Vagina (tissue), 2 donors: ENCODE measurements at places on chromosomes 11 and 22.
A peak's percentile ranks its signal among the peaks of the same experiment; 100 is the strongest.

GRCh38 chr11:111963931-111964340, 26.8 kb downstream of the DIXDC1 start:
- DNase-seq, result no peak

DNA sequence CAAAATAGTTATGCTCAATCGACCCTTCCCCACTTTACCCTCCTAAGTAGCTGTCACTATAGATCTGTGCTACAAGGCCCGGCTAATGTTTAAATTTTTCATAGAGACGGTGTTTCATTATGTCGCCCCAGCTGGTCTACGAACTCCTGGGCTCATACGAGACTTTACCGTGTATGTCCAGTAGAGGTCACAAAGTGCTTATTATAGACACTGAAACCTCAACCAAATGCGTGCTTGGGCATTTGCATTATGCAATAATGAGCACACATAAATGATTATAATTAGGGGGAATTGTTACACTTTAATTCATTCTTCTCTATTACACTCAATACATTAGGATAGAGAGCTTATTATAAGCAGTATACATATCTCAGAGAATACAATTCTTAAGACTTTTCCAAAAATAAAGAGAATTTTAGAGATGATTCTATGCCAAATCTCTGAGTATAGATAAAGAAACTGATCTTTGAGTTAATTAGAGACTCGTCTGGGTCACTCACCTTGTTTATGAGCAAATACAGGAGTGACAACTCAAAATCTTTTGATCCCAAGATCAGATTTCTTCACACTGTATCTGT, 12.5 kb upstream of the MRPL16 start:
- DNase-seq, result no peak

GRCh38 chr11:82969811-82970210, 68.3 kb downstream of the DDIAS start:
- no peak for DNase-seq

DNA sequence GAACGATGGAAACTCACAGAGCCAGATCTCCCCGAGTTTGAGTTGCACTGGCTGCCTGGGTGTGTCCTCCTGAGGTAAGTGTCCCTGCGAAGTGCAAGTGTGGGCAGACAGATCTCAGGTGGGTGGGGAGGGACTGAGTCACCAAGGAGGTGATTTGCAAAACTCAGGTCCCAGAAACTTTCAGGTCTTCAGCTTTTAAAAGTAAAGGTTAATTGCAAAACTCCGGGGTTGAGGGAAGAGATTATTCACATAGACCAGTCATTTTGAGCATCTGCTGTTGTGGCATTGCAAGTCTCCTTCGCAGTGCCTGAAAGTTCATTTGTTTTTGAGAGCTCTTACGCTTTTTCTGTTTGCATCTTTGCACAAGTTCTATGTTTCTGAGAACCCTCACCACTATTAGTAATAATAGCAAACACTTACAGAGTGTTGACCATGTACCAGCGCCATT, 7.1 kb downstream of the CD44 start:
- DNase-seq, result no peak

- no peak for DNase-seq
Observed at GRCh38 chr11:33722590-33723234, 13.5 kb downstream of the CD59 start.

DNA sequence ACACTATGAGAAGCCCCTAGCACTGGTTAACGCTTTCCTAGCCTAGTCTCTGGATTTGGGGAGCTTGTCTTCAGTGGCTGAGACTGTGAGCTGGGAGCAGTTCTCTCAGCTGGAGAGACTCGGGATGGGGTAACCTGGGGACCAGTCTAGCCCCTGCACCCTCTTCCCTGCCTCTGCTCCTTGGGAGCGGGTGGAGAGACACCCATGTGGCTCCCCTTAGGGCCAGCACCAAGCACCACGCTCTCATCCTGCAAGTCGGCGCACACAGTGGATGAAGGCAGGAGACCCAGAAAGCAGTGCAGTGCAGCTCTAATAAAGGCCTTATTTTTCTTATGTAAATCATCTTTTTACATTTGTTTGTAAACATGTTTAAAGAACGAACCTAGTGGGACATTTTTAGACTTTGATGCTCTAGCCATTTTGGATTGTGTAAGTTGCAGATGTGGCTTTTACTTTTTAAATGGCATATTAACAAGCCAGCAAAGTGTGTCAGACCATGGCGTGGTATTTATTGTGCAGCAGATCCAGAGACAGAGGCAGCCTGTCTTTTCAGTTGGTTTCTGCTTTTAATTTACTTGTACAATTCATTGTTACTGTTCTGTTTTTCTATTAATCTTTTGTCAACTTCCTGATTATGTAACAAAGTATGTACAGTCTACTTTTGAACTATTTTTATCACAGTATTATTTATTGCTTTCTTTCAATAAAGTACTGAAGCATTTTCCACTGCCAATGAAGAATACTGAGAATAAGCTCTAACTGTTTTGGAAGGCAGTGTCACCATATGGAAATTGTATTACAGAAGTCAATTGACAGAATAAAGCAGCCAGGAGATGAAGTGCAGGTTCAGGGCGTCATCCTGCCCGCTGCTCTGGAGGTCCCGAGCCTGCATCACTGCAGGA, 14.4 kb upstream of the CTTN start:
- no peak for DNase-seq

DNA sequence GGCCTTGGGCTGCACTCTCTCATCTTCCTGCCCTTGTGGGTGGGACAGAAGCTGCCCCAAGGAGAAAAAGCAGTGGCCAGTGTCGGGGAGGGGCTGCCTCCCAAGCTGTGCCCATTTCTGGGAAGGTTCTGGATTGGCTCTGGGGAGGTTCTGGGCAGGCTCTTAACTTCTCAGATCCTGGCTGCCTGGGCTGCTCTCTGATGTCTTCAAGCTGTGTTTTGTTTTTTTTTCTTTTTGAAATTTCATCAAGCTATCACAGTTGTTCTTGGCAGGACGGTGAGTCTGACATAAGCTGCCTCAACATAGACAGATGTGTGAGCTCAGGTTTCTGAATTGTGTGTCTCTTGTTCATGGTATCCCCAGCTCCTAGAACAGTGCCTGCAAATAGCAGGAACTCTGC, 1032.0 kb downstream of the BRD1 start:
- DNase-seq, result no peak

- no peak for DNase-seq
Observed at GRCh38 chr11:105937331-105937730, 84.7 kb downstream of the MSANTD4 start.

- DNase-seq, result no peak
Observed at GRCh38 chr11:123428116-123428715, 1.9 kb upstream of the GRAMD1B start.

DNA sequence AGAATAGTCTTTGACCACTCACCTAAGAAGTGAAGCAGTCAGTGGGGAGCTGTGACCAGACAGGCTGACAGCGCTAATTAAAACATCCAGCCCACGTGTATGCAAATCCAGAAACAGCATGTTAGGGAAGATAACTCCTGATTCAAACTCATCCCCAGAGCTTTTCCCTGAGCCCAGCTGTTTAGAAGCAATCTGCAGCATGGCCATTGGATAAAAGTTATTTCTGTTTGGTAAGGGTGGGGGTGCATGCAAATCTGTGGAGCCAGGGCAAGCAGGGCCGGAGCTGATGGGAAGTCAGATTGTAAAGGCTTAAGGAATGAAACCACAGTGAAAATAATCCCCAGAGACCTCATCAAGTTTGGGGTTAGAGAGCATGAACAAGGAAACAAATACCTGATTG, 247.9 kb upstream of the KIRREL3 start:
- no peak for DNase-seq

- peak; percentile 93 for DNase-seq
Observed at GRCh38 chr22:49735901-49736421, 91.7 kb downstream of the BRD1 start.

DNA sequence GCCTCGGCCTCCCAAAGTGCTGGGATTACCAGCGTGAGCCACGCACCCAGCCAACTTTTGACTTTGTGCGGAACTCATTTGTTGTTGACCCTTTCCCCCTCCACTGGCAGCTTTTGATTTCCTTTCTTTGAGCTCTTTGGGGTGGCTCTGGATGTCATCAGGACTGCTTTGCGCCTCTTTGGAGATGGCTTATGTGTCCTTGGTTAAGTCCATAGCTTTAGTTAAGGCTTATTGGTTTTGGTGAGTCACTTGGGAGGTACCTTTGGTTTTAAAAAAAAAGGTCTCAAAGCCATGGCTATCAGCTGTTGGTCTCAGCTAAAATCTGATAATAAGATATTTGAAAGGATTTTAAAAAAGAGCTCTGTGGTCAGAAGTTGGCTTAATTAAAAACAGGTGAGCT, 5.1 kb upstream of the ARSA start:
- DNase-seq, result no peak

DNA sequence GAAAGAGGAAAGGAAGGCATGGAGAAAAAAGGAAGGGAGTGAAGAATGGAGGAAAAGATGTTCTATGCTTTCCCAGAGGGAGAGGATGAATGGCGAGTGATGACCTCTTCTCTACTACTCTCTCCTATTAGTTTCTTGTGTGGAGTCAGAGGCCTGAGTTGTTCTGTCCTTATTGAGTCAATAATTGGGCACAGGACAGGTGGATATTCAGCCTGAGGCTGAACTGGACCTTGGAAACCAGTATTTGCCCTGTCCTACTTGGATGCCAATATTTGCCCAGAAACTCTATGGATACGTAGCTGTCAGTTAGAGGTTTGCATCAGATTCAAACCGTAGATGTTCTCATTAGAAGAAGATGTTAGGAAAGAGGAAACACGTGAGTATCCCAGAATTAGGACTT, 17.6 kb upstream of the SWAP70 start:
- DNase-seq, result peak; percentile 11

DNA sequence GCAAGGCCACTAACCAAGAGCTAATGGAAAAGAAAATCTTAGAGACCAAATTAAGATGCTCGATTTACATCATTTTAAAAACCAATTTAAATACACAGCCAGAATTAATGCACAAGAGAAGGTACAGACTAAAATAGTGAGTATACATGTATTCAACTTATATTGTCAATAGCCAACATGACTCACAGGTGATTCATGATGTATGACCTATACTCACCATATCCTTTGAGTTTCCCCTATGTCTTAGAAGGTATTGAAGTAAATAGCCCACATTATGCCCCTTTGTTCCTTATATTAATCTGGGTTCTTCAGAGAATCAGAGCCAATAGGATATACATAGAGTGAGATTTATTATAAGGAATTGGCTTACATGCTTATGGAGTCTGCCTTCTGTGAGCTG, 97.5 kb upstream of the ANO3 start:
- DNase-seq, result no peak

DNA sequence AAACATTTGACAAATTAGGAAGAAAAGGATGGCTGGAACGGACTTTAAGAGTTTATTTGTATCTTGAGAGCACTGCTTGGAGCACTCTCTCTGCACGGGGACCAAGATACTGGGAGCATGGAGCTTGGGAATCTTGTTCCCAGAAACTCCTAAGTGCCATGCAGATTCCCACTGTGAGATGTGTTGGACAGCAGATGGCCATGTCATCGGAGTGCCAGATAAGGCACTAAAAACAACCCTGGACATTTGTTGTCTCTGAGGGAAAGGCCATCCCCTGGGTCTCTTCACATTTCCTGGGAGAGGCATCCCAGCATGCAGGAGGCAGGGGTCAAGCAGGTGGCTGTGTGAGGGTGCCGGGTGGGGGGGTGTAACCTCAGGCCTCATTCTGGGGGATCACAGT, 2.9 kb downstream of the KIRREL3 start:
- no peak for DNase-seq

GRCh38 chr11:20854215-20854955, 185.0 kb downstream of the NELL1 start:
- no peak for DNase-seq
